Suppressor macrophage treated with lipopolysaccharide for 4 hours (primary cell): ENCODE measurements at places on chromosomes 7 and 10.

GRCh38 chr7:127838816-127839415 is 186.9 kb downstream of the SND1 start:
- no peak for DNase-seq

DNA sequence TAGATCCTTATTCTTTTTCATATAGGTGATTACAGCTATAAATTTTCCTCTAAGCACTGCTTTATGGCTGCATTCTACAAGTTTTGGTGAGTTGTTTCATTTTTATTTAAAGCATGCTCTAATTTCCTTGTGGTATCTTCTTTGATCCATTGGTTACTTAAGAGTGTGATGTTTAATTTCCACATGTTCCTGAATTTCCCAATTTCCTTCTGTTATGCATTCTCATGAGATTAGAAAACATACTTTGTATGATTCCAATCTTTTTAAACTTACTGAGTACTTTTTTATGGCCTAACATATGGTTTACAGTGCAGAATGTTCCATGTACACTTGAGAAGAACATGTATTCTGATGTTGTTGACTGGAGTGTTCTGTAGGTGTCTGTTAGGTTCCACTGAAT is 53.4 kb downstream of the MYL10 start:
- peak; percentile 11 for DNase-seq

DNA sequence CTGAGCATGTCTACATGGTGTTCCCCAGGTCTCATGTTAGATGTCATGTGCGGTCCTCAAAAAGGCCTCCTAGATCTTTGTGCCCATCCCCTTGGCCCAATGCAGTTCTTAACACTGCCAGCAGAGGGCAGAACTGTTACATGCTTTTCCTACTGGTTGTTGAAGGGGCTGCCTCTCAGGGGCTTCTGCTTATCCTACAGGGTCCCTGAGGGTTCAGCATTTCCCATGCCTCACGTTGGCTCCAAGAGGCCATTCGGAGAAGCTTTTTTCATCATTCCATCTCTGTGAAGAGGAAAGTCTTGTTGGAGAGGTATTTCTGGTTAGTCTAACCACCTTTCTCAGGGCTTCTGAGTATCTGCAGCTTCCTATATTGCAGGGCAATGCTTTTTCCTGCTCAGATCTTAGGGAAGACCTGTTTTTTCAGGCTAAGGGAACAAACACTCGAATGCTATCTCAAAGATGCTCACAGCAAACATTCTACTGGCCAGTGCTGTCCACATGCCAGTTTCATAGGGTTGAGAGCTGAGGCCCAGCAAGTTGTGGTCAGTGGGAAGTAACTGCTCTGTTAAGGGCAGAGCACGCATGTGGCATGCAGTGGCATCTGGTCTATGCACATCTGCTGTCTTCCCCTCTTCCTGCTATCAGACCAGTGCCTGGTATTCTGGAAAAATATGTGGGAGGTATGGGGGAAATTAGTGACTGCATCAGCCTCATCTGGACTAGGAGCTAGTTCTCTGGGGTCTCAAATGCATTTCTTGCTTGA is 31.5 kb downstream of the MBL2 start:
- DNase-seq, result peak; percentile 64

GRCh38 chr7:37494926-37495325 is 46.3 kb upstream of the ELMO1 start:
- DNase-seq, result peak; percentile 70

GRCh38 chr10:32446536-32447406 is 831 bp downstream of the CCDC7 start:
- DNase-seq, result peak; percentile 2

DNA sequence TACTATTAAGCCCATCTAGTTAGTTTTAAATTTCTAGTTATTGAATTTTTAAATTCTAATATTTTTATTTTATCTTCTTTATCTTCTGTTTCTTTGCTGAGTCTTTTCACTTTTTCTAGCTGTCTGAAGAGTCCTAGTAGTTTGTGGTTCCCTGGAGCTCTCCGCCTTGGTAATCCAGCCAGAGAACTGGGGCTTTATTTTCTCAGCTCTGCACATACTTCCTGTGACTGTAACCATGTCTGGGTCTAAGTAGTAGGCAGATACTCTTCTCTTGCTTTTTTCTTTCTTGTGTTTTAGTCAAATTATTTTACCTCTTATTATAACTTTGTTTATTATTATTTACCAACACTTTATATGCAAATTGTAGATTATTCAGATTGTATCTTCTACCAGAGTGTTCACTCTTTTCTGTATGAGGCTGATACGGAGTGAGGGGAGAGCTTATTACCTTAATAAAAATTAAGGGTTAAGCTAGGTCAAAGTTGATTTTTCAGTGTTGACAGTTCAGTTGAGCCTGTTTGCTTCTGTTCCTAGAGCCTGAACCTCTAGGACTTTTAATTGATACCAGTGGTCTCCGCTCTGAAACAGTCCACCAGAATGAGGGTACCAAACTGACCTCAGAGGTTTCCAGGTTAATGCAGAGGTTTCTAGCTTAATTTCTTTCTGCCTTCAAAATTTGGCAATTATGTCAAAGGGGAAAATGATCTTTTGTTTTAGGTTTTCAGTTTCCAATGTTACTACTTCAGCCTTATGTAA is 155.4 kb downstream of the ADK start:
- no peak for DNase-seq
